ENCODE measurements at places on chromosomes 6 and 20.

DNA sequence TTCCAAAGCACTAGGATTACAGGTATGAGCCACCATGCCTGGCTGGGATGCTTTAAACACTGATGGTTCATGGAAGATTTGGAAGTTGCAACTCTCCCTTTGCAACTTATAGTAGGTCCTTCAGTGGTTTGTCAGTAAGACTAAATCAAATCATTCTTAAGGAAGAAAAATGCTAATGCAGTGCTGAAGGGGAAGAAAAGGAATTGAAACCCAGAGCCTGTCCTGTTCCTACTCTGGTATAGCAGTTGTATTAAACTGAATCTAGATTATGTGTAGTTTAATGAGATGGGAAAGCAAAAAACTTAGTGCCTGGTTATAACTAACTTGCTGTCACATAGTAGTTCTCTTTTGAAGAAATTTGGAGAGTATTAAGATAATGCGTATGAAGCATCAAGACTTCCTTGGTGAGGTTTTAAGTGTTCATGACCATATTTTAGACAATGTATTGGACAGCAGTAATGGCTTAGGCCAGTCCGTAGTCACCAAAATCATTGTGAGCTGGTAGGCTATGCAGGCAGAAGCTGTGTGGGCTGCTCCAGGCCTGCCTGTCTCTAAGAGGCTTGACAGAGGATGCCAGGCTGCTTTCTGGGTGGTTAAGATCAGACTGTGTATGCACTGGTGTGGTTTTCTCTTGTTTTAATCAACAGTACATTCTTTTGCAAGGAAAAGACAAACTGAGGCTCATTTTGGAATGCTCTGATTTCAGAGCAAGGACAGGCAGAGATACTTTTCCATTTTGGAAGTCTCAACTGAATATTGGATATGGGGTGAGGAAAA lies 14.0 kb downstream of the PAQR8 start:
- DNase-seq: peak; percentile 17

GRCh38 chr6:72776456-72776855 lies 154.6 kb downstream of the KCNQ5 start:
- no peak for DNase-seq

DNA sequence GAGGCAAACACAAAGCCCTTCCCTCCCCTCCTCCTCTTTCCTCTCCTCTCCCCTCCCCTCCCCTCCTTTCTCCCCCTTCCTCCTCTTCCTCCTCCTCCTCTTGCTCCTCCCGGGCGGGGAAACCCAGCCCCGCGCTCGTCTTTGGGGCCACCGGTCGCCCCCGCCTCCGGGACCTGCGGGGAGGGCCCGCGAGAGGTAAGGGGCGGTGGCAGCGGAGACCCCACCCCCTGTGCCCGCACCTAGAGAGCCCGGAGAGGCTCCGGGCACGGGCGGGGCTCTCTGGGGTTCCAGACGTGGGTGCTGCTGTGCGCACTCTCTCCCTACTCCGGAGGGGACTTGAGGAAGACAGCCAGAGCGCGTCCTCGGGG lies at the start of gene RIN2:
TSS of gene RIN2 (plus strand) at position 126 of the 368 bp plus-strand sequence. CDS start 131,344 bp downstream, outside the sequence.
- no peak for DNase-seq

- DNase-seq: no peak
Measured at GRCh38 chr6:15303162-15303919, 57.5 kb downstream of the JARID2 start.

DNA sequence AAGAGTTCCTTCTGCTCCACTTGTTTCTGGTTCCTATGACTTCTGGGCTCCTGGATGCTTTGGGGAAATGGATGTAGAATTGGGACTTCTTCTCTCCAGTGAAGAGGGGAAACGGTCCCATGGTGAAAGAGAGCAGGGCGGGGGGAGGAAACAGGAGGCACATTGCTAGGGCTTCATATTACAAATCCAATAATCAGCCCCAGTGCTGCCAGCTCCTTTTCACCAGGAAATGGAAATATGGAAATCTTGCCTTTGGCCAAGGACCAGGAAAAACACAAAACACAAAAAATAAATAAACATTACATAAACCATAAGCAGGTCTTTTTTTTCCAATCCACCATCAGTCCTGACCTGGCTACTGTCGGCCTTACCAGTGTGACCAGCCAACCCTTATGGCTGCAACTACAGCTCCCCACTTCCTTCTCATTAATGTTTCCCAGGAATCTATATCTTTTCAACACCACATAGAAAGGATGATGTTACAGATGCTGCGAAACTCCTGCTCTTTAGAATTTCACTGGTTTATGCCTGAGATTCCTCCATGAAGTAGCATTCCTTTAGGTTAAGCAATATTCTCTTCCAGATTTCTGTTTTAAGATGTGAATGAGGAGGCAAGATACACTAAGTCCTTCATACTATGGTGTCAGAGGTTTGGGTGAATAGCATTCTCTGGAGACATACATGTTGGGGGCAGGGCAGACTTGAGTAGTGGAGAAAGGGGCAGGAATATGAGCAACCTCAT lies 2.0 kb downstream of the PI3 start:
- DNase-seq: no peak

- DNase-seq: no peak
Measured at GRCh38 chr6:36853325-36853724, 14.1 kb upstream of the CPNE5 start.

- no peak for DNase-seq
Measured at GRCh38 chr20:52496191-52496590, 304.6 kb upstream of the ZFP64 start.

DNA sequence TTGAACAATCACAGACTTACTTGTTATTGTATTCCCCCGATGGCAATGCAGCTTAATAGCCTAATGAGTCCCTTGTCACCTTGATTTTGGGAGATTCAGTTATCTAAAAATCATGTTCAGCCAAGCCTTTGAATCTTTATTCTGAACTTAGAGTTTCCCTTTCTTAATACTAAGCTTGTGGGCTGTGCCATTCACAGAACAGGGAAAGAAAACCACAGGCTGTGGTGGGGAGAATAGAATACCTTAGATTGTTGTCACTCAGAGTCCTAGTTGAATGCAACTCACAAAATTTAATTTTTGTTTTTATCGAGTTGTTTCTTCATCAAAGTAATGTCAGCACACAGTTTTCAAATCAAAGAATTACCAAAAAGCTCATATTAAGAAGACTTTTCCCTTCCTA lies 37.4 kb downstream of the RFPL4B start:
- no peak for DNase-seq

DNA sequence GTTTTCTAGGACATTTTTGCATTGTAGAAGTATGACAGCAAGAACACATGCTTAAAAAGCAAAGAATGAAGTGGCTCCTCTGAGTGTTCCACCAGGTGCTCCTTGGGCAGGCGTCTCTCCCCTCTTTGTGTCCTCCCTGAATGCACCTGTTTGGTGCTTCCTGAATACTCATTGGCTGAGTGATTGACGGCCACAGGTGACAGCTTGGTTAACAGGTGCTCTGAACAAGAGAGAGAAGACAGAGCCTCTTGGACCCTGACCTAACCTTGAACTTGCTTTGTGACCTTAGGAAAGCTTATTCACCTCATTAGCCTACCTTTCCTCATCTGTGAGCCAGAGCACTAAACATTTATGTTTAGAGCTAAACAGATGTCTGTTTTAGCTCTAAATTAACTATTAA lies 93.7 kb downstream of the TULP4 start:
- DNase-seq: no peak

DNA sequence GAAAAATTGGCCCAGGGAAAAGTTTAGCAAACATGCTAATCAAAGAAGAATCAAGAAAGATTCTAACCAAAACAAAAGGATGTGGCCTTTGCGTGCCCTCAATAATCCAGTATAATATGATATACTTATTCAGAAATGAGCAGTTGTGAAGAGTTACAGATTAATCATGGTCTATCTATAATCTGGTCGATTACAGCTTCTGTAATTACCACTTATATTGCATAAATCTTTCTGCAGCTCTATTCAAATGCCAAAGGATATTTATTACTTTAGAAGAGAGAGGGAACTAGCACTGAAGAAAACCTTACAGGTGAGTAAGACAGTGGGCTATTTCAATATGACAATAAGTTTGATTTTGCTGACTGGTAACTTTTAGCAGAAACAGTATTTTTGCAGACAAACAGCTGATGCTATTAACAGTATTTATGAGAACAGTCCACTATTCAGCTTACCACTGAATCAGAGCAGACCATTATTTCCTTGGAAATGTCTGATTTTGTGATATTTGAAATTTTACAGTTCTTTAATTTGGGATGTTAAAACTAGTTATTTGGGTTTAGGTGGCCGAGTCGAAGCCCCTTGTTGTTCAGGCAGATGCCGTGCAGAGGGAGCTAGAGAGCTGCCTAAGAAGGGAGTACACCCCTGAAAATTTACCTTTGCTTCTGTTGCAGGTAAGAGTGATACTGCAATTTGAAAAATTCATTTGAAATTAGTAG lies 92.2 kb downstream of the CEP57L1 start:
- no peak for DNase-seq

DNA sequence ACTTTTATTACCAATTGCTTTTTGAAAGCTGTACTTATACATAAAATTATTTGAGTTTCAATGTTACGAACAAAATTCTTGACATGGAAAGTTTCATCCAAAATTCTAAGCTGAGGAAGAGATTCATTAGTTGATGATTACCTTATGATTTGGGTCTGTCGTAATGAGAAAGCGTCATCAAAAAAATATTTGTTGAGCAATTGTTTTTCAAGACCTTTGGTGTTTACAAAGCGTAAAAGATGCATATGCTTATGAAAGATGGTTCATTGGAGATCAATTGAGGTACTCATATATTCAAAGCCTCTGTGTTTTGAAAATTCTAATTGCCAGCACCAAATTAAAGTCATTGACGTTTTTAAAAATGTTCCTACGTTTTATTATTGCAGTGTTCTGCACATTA lies 110.5 kb upstream of the DOK5 start:
- DNase-seq: no peak

GRCh38 chr6:130372786-130373185 lies 7.0 kb downstream of the TMEM200A start:
- no peak for DNase-seq

DNA sequence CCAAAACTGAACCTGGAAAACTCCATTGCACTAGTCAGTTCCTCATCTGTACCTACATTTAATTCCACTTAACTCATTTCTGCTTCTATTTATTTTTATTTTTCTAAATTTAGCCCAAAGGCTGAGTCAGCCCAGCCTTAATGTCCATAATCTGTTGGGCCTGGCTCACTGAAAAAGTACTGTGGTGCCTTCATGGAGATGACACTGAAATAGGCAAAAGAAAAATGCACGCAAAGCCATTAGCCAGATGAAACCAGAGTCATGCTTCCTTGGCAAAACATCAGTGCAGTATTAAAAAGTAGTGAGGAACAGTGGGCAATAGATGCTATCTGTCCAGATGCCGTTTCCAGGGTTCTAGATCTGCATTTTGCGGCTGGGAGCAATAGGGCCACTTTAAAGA lies 14.7 kb upstream of the PLCB4 start:
- no peak for DNase-seq

GRCh38 chr6:116411284-116411623 lies 40.5 kb downstream of the DSE start:
- no peak for DNase-seq

GRCh38 chr20:46220455-46221207 lies 87.7 kb downstream of the CDH22 start:
- no peak for DNase-seq

- DNase-seq: no peak
Measured at GRCh38 chr20:15204234-15204633, 866.8 kb upstream of the FLRT3 start.

DNA sequence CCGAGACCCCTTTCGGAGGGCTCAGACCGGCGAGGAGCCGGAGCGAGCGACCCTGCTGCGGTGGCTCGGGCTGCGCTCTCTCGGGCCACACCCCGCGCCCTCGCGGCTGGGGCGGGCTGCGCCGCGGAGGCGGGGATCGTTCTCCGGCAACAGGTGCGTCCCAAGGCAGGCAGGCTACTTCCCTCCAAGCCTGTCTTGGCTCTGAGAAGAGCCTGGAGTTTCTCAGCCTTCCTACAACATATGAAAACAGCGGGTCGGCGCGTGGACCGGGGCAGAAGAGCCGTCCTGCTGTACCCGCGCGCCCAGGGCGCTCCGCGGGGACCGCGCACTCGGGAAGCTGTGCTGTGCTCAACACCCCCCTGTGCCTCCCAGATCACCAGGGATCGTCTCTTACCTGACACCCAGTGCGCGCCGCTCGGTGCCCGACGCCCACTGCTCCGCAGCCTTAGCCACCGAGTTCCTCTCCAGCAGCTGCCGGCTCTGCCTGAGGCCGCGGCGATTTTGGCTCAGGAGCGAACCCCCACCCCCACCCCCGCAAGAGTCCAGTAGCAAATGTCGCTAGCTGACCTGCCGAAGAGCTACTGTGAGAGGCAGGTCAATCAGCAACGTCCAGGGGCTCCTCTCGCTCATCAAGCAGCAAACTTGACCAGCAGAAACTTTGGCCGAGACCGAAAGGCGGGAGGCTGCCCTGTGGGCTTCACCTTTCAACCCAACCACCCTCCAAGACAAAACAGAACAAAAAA lies 3.7 kb upstream of the OLIG3 start:
- DNase-seq: no peak

DNA sequence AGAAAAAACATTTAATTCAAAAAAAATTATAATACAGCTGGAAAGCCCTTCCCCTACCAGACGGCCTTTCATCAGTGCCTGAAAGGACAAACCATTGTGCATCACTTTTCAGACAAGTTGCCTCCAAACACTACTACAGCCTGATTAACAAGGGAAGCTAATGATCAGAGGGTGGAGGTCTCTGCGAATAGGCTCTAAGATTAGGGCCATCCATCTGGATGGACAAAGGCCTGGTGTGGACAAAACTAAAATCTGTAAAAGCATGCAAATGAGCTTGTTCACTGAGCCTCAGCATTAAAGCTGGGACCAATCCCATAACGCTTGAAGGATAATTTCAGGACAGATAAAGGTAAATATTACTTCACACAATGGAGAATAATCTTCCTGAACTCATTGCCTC lies 228.7 kb upstream of the PLN start:
- DNase-seq: no peak

DNA sequence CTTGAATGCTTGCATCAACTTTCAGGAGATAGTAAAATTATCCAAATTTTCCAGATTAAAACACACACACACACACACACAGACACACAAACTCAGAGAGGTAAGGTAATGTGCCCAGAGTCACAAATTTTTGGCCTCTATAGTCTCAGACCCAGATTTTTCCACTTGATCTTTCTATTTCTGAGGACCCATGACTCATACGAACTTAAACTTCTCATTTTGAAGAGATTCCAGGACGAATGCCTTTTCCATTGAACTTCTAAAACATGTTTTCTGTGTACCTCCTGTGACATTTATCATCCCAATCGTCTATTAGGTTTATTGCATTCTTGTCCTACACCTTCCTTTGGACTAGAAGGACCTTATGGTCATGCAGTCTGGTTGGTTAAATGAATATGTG lies 172.9 kb upstream of the COL21A1 start:
- DNase-seq: no peak

DNA sequence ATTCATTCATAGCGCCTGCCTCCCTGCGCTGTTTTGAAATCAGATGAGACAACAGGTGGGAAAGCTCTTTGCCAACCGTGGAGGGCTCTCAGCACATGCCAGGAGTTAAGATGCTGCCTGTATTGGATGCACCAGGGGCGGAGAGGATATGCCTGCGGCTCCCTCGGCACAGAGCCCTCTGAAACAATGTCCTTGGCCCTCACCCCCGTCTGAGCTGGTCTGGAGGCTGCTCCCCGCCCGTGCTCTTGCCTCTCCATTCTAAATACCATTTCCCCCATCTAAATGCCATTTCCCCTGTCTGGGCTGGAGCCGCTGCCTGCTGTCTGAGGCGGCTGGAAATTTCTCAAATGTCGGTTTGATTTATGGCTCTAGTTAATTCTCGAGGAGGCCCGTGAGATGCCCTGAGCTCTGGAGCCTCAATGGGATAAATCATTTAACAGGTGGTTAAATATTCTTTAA lies 50.8 kb upstream of the MLN start:
- no peak for DNase-seq

GRCh38 chr6:90261801-90262200 lies 34.8 kb downstream of the BACH2 start:
- DNase-seq: no peak

Data from activated naive CD4-positive, alpha-beta T cell (primary cell).